ENCODE measurements at places on chromosomes 12 and 14.

DNA sequence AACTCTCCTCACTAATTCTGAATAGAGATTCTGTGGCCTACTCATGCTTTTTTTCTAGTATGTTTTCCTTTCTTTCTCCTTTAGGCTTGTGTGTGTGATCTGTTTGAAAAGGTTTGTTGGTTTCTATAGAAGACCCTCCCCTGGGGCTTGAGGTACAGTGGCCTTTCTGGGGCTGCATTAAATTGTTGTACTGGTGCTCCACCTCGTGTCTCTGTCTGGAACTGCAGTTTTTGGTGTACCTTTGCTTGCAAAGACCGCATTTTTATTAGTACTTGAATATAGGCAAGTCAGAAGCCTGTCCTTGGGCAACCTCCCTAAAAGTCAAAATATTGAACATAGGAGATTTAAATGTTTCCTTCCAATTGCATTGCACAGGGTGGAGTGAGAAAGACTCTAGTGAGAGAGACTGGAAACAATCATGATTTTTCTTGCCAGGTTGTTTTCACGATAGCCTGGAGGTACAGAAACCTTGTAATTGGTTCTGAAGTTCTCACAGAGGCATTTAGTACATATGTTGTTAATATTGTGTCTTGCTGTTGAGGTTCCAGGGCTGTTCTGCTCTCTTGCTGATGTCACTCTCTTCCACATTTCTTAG is 39.0 kb downstream of the SLCO1B1 start:
- H3K36me3 ChIP-seq, result no peaks in the 10 kb centered on the region
- H3K4me3 ChIP-seq, result no peak overlapping the region
- no peaks in the 10 kb centered on the region for H3K4me1 ChIP-seq
- H3K27me3 ChIP-seq, result peaks cover 83% of the 10 kb centered on the region
- H3K27ac ChIP-seq, result no peak overlapping the region
- DNase-seq, result peak; percentile 60

DNA sequence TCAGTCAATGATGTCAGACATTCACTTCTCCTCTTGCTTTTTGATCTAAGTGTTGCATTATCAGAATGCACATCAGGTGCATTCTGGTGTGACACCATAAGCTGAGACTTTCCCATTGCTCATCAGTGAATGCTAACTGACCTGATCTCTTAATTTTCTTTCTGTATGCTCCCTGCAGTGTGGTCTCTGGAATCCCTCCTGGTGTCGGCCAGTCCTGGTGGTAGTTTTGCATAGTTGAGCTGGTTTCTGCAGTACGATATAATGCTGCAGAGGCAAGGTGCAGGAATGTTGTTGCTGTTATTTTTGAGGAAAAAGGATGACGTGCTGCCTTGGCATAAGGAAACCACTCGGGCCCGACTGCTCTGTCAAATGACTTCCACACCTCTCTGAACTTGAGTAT is 11.0 kb upstream of the SRP54 start:
- H3K27me3 ChIP-seq, result no peaks in the 10 kb centered on the region
- peaks cover 9% of the 10 kb centered on the region for H3K4me1 ChIP-seq
- no peak for DNase-seq
- H3K36me3 ChIP-seq, result peaks cover 21% of the 10 kb centered on the region

- no peak overlapping the region for H3K27ac ChIP-seq
- H3K27me3 ChIP-seq, result peaks cover 25% of the 10 kb centered on the region
- no peak for DNase-seq
- H3K4me1 ChIP-seq, result no peaks in the 10 kb centered on the region
- H3K36me3 ChIP-seq, result no peaks in the 10 kb centered on the region
- no peak overlapping the region for H3K4me3 ChIP-seq
Observed at GRCh38 chr14:100860556-100861187, 34.8 kb downstream of the MEG3 start.

DNA sequence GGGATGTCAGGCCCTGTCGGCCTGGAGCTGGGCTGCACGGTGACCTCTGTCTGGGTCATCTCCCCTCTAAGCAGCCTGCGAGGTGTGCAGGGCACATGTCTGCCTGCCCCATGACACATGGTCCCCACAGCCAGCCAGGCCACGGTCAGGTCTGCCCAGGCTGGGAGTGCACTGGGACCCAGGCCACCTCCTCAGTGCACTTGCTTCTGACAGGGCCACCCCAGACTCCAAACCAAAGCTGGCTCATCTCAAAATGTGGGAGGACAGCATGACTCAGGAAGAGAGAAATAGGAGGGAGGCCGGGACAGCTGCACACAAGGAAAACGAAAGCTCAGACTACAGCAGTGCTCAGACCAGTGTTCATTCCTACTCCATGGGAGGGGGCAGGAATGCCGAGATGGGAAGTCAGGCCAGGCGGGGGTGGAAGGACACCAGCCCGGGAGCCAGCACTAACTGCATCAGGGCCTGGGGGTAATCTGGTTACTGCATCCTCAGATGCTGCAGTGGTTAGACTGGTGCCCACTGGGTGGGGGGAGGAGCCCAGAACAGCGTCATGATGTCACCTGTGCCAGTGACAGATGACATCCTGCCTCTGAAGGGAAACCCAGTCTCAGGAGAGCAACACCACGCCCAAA is 4.0 kb downstream of the P2RX2 start:
- peaks cover 11% of the 10 kb centered on the region for H3K36me3 ChIP-seq
- peaks cover 10% of the 10 kb centered on the region for H3K27me3 ChIP-seq
- DNase-seq, result no peak
- H3K4me1 ChIP-seq, result peaks cover 10% of the 10 kb centered on the region
- H3K4me3 ChIP-seq, result no peak overlapping the region
- H3K27ac ChIP-seq, result no peak overlapping the region

GRCh38 chr12:62613081-62613480 is 146.5 kb downstream of the MON2 start:
- H3K27ac ChIP-seq, result no peak overlapping the region
- no peaks in the 10 kb centered on the region for H3K27me3 ChIP-seq
- no peaks in the 10 kb centered on the region for H3K4me1 ChIP-seq
- DNase-seq, result no peak
- H3K36me3 ChIP-seq, result no peaks in the 10 kb centered on the region

DNA sequence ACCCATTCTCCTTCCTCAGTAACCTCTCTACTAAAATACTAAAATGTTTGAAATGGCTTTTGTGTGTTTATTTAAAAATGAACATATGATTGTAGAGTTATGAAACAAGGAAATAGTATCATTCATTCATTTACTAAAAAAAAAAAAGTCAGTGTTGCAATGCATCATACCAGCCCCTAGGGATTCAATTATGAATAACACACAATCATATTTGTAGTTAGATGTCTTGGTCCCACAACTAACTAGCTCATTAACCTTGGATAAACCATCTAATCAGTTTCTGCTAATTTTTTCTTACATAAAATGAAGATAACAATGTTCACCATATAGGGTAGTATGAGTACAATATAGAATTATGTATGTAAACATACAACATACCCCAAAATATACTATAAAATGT is 183.2 kb downstream of the GRIN2B start:
- no peaks in the 10 kb centered on the region for H3K27me3 ChIP-seq
- DNase-seq, result no peak
- no peak overlapping the region for H3K4me3 ChIP-seq
- no peaks in the 10 kb centered on the region for H3K36me3 ChIP-seq
- no peaks in the 10 kb centered on the region for H3K4me1 ChIP-seq
- no peak overlapping the region for H3K27ac ChIP-seq

GRCh38 chr12:105765053-105766014 is 373.4 kb downstream of the NUAK1 start:
- H3K27me3 ChIP-seq, result no peaks in the 10 kb centered on the region
- H3K4me1 ChIP-seq, result peaks cover 9% of the 10 kb centered on the region
- no peak overlapping the region for H3K4me3 ChIP-seq
- H3K27ac ChIP-seq, result no peak overlapping the region
- DNase-seq, result no peak

GRCh38 chr12:109494348-109494881 is 17.0 kb downstream of the UBE3B start:
- H3K4me3 ChIP-seq, result no peak overlapping the region
- H3K36me3 ChIP-seq, result peaks cover 57% of the 10 kb centered on the region
- no peaks in the 10 kb centered on the region for H3K27me3 ChIP-seq
- no peak for DNase-seq
- H3K4me1 ChIP-seq, result peaks cover 10% of the 10 kb centered on the region
- no peak overlapping the region for H3K27ac ChIP-seq

- H3K27me3 ChIP-seq, result peaks cover 68% of the 10 kb centered on the region
- peak; percentile 14 for DNase-seq
- no peak overlapping the region for H3K4me3 ChIP-seq
- no peak overlapping the region for H3K27ac ChIP-seq
Observed at GRCh38 chr14:29529418-29529817, 398.2 kb downstream of the PRKD1 start.

DNA sequence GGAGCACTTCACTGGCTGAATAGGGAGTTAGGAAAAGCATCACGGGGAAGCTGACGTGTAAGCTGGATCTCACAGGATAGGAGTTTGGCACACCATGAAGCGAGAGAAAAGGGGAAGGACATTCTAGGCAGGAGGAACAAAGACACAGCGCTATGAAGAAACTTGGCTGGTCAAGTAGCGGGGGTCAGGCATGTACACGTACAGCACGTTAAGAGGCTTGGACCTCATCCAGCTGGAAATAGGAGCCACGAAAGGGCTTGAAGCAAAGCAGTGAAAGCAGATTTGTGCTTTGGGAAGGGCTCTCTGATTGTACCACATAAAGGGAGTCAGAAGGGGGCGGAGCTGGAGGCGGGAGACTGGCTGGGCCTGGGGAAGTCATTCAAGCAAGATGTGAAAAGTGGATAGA is 19.6 kb upstream of the GALNT8 start:
- no peak overlapping the region for H3K4me3 ChIP-seq
- peaks cover 2% of the 10 kb centered on the region for H3K27me3 ChIP-seq
- H3K36me3 ChIP-seq, result no peaks in the 10 kb centered on the region
- H3K27ac ChIP-seq, result no peak overlapping the region
- peaks cover 4% of the 10 kb centered on the region for H3K4me1 ChIP-seq

DNA sequence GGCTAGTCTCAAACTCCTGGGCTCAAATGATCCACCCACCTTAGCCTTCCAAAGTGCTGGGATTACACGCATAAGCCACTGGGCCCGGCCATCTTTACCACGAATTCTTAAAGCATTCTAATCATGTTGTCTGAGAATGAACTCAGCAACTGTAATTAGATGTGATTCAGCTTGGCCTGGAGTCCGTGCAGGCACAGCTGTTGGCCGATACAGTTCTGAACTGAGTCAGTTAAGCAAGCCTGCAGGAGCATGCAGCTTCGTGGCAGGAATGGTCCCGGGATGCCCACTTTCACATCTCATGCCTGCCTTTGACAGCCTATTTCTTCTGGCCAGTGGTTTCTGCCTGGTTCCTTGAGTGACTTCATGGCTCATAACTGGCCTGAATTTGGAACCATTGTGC is 194.1 kb downstream of the ANO6 start:
- H3K27me3 ChIP-seq, result no peaks in the 10 kb centered on the region
- no peak overlapping the region for H3K4me3 ChIP-seq
- peaks cover 13% of the 10 kb centered on the region for H3K36me3 ChIP-seq
- H3K27ac ChIP-seq, result no peak overlapping the region
- no peak for DNase-seq
- H3K4me1 ChIP-seq, result peaks cover under 1% of the 10 kb centered on the region

GRCh38 chr12:14836336-14837210 is 6.8 kb downstream of the ART4 start:
- H3K4me1 ChIP-seq, result peaks cover 39% of the 10 kb centered on the region
- peak; percentile 88 for DNase-seq

- DNase-seq, result no peak
- H3K4me3 ChIP-seq, result no peak overlapping the region
- H3K4me1 ChIP-seq, result peaks cover 6% of the 10 kb centered on the region
Observed at GRCh38 chr12:1428671-1429070, 165.7 kb downstream of the FBXL14 start.

GRCh38 chr12:105225505-105226015 is 10.4 kb downstream of the APPL2 start:
- H3K4me3 ChIP-seq, result no peak overlapping the region
- H3K27me3 ChIP-seq, result no peaks in the 10 kb centered on the region
- H3K36me3 ChIP-seq, result peaks cover 54% of the 10 kb centered on the region

- no peak for DNase-seq
- H3K4me1 ChIP-seq, result peaks cover 55% of the 10 kb centered on the region
- H3K27ac ChIP-seq, result peak overlapping the region; percentile 33
- no peak overlapping the region for H3K4me3 ChIP-seq
- H3K27me3 ChIP-seq, result no peaks in the 10 kb centered on the region
Observed at GRCh38 chr14:54594537-54594936, 27.6 kb downstream of the SAMD4A start.

GRCh38 chr12:79775355-79776027 is 84.7 kb upstream of the PAWR start:
- H3K27me3 ChIP-seq, result no peaks in the 10 kb centered on the region
- no peak for DNase-seq
- H3K36me3 ChIP-seq, result peaks cover 34% of the 10 kb centered on the region
- peak overlapping the region; percentile 51 for H3K27ac ChIP-seq
- H3K4me1 ChIP-seq, result no peaks in the 10 kb centered on the region
- H3K4me3 ChIP-seq, result no peak overlapping the region

DNA sequence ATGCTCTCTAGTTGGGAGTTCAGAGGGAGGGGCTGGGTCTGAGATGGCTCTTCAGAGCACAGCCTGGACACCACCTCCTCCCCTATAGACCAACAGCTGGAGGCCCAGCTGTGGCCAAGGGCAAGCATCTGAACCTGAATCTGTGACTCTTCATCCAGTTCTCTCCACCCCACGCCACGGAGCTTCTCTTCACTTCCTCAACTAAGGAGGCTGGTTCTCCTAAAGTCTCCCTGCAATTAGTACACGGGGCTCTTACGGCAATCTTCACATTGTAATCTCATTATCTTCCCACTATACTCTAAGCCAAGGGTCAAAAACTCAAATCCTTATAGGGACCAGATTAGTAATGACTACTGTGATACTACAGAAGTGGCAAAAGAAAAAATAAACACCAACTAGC is 9.8 kb downstream of the NRDE2 start:
- peaks cover 12% of the 10 kb centered on the region for H3K4me1 ChIP-seq
- no peak overlapping the region for H3K27ac ChIP-seq
- no peak overlapping the region for H3K4me3 ChIP-seq
- no peak for DNase-seq
- H3K27me3 ChIP-seq, result no peaks in the 10 kb centered on the region

GRCh38 chr12:119748497-119748896 is 80.6 kb downstream of the PRKAB1 start:
- no peak overlapping the region for H3K4me3 ChIP-seq
- no peaks in the 10 kb centered on the region for H3K4me1 ChIP-seq
- DNase-seq, result no peak
- peaks cover 11% of the 10 kb centered on the region for H3K36me3 ChIP-seq
- no peak overlapping the region for H3K27ac ChIP-seq

All from MCF 10A (cell line).